ENCODE measurements at places on chromosomes 11 and 22.
A peak's percentile ranks its signal among the peaks of the same experiment; 100 is the strongest.

DNA sequence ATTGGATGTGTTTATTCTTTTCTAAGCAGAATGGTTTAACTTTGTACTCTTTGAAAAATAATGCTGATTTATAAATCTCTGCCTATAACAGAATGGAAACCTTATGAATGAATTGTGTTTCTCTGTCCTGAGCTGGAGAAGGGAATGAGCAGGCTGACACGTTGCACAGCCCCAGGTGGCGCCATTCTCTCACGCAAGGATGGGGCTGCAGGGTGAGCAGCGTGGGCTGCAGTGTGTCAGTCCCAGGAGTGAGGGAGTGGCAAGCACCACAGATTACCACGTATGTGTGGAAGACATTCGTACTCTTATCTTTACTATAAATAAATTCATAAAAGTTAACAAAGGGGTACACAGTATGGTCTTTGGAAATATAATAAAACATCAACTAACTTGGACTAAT, 33.4 kb downstream of the FDX1 start:
- DNase-seq = peak; percentile 57

DNA sequence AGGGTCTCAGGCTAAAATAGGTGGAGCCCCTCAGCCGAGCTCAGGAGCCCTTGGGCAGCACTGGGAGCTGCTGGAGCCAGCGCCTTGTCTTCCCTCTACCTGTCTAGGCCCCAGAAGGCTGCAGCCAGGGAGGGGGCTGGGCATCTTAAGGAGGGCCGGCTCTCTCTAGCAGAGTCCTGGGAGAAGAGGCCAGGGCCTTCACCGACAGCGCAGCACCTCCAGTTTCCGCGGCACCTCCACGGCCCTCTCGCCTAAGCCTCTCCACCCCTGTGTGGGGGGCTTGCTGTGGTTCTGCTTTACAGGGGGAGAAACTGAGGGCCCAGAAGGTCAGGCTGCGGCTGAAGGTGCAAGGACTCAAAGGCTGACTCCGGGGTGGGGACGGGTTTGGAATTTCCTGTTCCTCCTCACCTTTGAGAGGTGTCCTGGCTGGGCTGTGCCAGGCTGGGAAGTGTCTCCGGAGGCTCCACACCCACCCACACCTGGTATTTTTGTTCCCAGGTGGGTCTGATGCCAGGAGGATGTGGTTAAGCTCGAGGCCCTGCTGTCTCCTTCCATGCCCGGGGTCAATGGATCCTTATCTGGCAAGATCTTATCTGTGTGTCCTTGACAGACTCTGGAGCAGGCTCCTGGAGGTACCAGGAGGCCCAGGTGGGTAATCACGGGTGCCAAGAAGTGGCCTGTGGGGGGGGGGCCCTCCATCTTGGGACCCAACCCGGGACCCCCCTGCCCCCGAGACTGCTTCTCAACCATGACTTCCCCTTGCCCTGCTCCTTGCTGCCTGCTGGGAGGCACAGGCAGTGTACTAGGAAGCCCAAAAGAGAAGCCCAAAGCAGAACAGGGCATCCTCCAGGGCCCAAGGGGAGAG, 95.3 kb upstream of the FGF3 start:
- no peak for DNase-seq

DNA sequence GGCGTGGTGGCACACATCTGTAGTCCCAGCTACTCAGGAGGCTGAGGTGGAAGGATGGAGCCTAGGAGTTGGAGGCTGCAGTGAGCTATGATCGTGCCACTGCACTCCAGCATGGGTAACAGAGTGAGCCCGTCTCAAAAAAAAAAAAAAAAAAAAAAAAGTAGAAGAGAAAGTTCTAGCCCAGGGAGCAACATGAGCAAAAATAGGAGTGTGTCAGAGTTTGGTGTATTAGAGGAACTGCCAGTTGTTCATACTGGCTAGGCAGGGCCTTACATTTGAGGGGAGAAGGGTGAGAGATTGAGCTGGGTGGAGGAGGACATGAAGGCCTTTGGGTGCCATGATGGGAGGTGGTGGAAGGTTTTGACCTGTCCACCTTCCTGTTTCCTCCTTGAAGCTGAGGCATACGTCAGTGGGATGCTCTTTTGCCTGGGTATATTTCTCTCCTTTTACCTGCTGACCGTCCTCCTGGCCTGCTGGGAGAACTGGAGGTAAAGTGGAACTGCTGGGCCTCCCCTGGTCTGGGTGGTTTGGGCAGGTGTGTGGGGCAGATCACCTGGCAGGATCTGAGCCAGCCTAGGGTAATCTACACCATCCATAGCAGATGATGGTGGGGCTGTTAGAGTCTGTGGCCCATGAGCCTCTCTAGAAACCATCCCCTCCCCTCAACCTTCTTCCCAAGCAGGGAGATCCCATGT, 7.3 kb downstream of the SIDT2 start:
- peak; percentile 35 for DNase-seq

- no peak for DNase-seq
Observed at GRCh38 chr22:32617903-32618302, 143.3 kb downstream of the FBXO7 start.

DNA sequence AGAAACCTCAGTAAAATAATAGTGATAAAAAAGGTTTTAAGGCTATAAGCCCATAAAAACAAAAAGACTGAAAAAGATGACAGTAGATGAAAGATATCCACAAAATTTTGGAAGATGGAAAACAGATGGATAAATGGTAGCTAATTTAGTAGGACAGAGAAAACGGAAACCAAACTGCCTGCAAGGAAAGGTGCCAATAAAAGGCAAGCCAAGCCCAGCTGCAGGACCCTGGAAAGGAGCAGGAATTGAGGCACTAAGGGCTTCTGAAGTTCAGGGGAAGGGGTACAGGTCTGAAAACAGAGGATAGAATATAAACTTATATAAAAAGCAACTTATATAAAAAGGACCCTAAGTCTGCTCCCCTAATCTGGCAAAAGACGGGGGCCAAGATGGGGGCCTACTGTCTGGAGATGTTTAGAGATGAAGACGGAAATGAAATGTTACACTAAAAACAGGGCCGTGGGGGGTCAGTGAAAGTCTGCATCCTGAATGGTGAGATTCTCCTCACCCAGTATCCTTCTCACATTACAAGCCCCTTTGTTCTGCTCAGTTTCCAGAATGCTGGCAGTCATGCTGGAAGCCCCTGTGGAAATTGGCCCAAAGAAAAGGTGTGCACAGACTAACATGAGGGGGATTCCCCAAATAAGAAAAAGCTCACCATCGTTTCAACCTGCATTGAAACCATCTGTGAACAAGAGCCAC, 269.3 kb upstream of the PITPNB start:
- no peak for DNase-seq

- DNase-seq = no peak
Observed at GRCh38 chr11:19907839-19908238, 195.2 kb downstream of the NAV2 start.

GRCh38 chr22:48175721-48176120, 1413.3 kb downstream of the TBC1D22A start:
- no peak for DNase-seq

DNA sequence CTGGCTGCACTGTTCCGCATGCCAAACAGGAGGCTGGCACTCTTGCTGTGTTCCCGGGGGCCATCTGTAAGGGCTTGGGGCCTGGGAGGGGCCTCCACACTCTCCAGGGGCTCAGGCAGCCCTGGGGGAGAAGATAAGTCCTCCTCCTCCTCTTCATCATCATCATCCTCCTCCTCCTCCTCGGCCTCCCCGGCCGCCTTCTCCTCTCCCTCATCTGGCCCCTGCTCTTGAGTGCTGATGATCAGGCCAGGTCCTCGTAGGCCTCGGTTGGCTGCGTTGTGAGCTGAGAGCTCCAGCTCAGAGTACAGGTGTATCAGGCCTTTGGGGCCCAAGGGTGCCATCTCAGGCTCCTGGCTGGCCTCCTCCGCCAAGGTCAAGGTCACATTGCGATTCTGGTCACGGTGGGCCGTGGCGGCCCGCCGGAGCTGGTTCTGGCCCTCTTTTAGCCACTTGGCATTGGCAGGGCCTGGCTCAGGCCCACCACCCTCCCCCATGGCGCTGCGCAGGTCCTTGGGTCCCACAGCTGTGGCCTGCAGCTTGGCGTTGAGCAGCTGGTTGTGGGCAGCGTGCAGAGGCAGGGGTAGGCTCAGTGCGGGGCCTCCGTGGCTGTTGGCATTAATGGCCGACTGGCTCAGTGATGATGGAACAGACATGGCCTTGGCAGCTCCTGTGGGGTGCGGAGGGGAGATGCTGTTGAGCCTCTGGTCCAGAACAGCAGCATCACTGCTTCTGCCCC, 8.0 kb downstream of the APBB1 start:
- DNase-seq = no peak

GRCh38 chr22:30198921-30199320, 47.6 kb downstream of the LIF start:
- DNase-seq = peak; percentile 45

GRCh38 chr11:118521892-118522311, 5.4 kb upstream of the TTC36 start:
- no peak for DNase-seq

GRCh38 chr11:114060392-114061047, 1.0 kb downstream of the ZBTB16 start:
- DNase-seq = peak; percentile 66

- no peak for DNase-seq
Observed at GRCh38 chr11:19162951-19163505, 38.8 kb downstream of the CSRP3 start.

- DNase-seq = no peak
Observed at GRCh38 chr11:123885570-123885969, at the start of gene TMEM225. Gene TMEM225 (minus strand): TSS chr11:123885670. CDS start chr11:123885425, 245 bp downstream.

GRCh38 chr11:14898906-14899305, 6.9 kb upstream of the CYP2R1 start:
- no peak for DNase-seq

DNA sequence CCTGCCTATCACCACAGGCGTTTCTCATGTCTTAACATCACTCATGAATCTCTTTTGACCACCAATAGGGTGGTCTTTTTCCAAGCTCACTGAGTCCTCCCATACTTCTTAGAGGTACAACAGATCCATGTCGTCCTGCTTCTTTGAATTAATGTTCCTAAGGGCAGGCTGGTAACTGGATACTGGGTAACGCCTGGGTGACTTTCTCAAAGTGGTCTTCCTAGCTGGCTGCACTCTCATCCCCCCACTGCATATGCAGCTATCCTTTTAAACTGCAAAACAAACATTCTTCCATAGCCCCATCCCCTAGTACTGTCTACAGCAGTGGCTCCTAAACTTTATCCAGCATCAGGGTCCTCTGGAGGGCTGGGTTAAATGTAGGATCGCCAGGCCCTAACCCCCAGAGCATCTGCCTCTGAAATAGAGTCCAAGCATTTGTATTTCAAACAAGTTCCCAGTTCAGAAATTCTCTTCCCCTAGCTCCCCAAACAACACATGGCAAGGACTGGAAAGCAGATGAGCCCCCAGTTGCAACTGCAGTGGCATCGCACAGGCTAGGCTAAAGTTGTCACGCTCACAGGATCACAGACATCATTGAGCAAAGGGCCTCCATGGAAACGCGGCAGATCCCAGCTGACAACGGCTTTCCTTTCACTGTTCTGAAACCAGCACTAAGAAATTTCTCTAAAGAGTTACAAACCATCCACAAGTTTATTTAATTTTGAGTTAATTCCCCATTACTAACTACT, 204.9 kb downstream of the LARGE1 start:
- no peak for DNase-seq

All from activated CD8-positive, alpha-beta memory T cell treated with anti-CD3 and anti-CD28 coated beads, Interleukin-2, amount 50 U/mL, for 48 hours (primary cell).